NCI-H510A (cell line): ENCODE measurements at places on chromosomes 6 and 20.
A peak's percentile ranks its signal among the peaks of the same experiment; 100 is the strongest.

DNA sequence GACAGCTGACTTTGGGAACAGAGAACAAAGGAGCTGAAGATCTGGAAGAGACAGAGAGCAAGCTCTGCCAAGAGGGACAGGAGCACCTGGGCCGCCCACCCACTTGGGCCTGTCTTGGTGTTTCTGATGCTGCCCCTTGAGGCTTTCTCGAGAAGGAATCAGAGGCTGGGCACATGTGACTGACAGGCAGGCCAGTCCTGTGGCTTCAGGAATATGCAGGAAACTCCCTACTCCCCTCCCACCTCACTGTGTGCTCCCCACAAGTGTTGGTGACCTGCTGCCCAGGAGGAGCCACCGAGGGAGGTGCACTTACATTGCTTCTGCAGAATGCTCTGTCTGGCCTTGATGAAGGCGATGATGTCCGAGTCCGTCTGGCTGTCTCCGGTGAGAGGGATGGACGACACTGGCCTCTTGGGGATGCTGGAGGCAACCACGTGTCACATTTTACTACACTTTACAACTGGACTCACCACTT, 20.9 kb upstream of the KCNK16 start:
- no peak for DNase-seq

DNA sequence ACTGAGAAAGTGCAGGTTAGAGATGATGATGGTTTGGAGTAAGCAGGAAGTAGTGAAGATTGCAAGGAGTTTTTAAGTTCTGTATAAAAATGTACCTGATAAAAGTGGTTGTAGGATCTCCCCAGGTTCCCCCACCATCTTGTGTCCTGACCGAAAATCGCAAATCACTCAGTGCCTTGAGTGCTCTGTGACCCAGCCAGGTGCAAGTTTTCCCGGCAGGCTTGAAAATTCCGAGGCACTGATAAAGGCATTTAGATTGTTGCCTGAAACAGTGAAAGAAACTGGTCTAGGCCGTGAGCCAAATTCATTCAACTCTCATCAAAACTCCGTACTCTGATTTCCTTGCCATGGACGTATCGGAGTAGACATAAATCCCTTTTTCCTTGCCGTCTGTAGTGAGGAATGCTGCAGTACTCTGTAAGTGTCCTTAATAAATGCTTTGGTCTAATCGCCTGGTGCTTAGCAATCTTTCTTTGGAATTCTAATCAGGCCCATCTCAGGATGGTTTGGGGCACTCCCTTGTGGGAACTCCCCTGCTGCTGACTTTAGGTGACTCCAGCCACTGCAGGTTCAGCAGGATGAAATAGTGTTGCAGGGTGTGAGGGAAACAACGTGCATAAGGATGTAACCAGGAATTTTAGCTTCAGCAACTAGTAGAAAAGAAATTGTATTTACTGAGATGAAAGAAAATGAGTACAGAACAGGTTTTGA, 1199.8 kb upstream of the MAP3K7 start:
- DNase-seq, result no peak

- no peak for DNase-seq
Observed at GRCh38 chr20:62817975-62818591, 1.2 kb downstream of the COL9A3 start.

GRCh38 chr20:45096781-45097180, 4.1 kb downstream of the KCNS1 start:
- no peak for DNase-seq

DNA sequence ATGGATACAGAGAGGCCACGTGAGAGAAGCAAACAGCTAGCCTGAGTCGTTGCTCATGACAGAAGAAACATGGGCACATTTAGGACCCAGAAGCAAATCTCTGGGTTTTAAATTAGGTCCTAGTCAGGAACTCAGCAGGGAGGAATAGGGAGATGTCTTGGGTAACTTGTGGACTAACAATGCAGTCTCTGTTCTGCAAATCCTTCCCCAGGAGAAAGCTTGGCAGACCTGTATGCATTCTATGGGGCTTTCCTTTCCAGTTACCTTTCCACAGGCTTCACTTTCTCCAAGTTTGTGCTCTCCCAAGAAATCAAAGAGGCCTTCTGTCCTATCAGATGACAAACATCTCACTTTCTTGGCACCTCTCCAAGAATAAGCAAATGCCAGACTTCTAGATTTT, 47.2 kb upstream of the PLCB4 start:
- DNase-seq, result peak; percentile 63

GRCh38 chr6:43877463-43878126, 107.6 kb downstream of the VEGFA start:
- DNase-seq, result no peak

DNA sequence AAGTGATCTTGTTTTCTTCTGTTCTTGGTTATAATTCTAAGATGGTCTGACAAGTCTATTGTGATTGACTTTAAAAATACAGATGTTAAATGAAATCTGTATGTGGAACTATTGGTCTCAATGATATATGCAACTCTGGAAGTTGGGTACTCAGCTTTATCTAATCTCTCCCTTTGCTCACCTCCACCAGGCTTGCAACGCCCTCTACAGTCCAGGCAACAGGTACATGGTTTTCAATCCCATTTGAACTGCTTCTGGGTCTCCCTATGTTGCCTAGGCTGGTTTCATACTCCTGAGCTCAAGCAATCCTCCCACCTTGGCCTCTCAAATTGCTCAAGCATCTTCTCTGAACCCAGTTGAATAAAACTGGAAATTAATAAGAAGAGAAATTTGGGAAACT, 25.6 kb upstream of the HLA-DQB1 start:
- DNase-seq, result no peak

GRCh38 chr20:58746620-58747019, 54.0 kb downstream of the NPEPL1 start:
- no peak for DNase-seq

GRCh38 chr6:946546-946945, 253.6 kb upstream of the EXOC2 start:
- DNase-seq, result no peak

GRCh38 chr6:109701774-109702173, 10.7 kb downstream of the FIG4 start:
- no peak for DNase-seq

DNA sequence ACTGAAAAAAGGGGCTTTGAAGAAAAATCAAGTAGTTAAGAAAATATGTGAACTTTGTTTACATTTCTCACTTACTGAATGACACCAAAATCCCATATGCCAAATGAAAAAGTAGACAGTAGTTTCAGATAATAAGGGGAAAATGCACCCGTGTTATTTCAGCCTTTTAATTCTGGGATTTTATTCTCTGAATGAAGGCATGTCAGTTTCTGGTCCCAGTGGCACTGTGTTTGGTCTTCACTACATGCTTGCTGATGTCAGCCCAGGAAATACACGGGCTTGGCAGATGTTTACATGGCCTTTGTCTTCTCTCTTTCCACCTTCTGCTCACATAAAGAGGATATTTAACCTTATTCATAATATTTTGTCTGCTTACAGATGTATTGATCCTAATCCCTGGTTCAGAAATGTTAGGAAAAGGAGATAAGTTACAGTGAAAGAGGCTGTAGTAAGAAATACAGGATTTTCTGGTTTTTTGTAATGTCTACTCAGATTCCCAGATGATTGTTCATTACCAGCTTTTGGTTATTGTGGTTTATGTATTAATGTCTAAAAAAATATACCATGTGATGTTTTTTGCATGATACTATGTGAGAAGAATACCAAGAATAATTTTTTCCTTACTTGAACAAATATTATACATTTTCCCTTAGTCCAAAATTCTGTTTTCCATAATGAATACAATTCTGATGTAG, 27.7 kb downstream of the DSE start:
- no peak for DNase-seq

GRCh38 chr6:30143780-30144179, 7.8 kb downstream of the TRIM40 start:
- no peak for DNase-seq

DNA sequence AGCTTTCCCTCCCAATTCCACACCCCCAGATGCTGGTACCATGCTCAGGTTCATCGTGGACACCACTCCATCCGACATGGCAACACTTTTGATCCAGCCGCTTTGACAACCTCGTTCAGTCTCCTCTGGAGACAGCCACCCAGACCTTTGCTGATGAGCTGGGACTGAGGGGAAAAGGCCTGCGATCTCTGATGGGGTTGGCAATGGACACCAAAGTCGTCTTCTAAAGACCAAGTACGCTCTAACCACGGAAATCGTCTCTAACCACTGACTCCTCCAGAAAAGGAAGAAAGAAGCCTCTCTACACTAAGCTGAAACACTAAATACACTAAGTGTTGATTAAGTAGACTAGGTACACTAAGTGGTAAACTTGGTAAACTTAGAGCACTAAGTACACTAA, 26.1 kb upstream of the HLA-E start:
- DNase-seq, result no peak
